Stimulated activated CD4-positive, alpha-beta T cell treated with anti-CD3 and anti-CD28 coated beads, Interleukin-4, amount 100 ng/mL, for 24 hours (primary cell): ENCODE measurements at places on chromosomes 13 and 19.
A peak's percentile ranks its signal among the peaks of the same experiment; 100 is the strongest.

DNA sequence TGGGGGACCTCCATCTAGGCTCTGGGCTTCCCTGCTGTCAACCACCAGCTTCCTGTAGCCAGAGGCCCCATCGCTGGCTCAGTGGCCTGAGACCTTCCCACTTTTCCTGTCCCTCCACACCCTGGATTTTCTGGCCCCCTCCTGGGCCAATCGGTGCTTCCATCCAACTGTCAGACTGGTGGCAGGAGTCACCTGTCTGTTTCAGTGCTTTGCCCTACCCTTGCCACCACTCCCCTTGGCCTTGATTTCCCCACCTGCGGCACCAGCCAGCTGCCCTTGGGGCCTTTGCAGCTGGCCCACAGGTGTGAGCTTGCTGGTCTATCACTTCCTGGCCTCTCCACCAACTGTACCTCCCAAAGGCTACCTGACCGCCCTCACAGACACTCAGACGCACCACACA lies 12.5 kb downstream of the VSIG10L start:
- DNase-seq: no peak

- DNase-seq: no peak
Measured at GRCh38 chr19:41784743-41785142, 11.6 kb upstream of the CEACAM3 start.

GRCh38 chr19:19628501-19629134 lies 598 bp upstream of the LPAR2 start:
- DNase-seq: peak; percentile 40

- DNase-seq: peak; percentile 54
Measured at GRCh38 chr13:30607908-30608307, 9.8 kb upstream of the USPL1 start.

DNA sequence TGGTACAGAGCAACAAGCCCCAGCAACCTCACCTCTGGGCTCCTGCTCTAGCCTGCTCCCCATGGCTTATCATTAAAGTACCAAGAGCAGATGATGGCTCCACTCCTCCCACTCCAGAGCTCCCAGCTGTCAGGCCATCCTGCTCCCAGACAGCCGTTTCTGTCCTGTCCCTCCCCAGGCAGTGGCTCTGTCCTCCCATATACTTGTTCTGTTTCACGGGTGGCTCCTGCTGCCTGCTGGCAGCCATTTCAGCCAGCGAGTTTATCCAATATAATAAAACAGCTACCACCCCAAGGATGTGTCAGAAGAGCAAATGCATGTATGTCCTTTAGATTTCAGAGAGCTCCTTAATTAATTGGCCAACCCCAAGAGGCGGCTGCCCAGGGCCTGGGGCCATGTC lies 79.4 kb upstream of the VSTM2B start:
- no peak for DNase-seq

DNA sequence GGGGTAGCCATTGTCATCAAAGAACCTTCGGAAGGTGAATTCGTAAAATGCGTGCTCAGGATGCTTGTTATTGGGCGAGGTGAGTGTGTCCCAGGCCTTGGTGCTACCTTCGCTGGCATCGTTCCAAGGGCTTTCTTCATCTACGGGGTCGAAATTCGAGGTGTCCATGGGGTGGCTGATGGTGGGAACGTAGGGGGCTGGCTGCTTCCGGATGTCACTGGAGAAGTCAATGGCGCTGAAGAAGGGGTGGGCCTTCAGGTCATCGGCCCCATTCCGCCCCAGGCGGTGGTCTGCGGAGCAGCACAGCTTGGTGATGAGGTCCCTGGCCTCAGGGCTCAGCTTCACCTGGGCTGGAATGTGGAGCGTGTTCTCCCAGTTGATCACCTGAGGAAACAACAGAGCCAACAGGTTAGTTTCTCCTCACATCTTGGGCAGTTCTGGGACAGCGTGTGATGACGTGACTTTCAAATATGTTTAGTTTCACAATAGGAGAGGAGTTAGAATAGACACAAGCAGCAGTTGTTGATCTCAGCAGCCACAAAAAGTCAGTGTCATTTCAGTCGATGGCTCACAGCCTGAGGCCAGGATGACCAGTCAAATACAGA lies 72.5 kb upstream of the XPO4 start:
- DNase-seq: no peak

GRCh38 chr13:37835392-37835791 lies 34.2 kb downstream of the TRPC4 start:
- DNase-seq: no peak
